Mesothelial cell of epicardium (in vitro differentiated cells): ENCODE measurements at places on chromosomes 12 and 14. TPM values are rescaled to one million over a fixed set of nuclear protein-coding genes. Genes with fewer than 3 reads are reported as not detected.
A peak's percentile ranks its signal among the peaks of the same experiment; 100 is the strongest.

The PTPRB gene
- 1.7 to 2.2 TPM (median 1.9 TPM) in 3 replicates for total RNA-seq

DNA sequence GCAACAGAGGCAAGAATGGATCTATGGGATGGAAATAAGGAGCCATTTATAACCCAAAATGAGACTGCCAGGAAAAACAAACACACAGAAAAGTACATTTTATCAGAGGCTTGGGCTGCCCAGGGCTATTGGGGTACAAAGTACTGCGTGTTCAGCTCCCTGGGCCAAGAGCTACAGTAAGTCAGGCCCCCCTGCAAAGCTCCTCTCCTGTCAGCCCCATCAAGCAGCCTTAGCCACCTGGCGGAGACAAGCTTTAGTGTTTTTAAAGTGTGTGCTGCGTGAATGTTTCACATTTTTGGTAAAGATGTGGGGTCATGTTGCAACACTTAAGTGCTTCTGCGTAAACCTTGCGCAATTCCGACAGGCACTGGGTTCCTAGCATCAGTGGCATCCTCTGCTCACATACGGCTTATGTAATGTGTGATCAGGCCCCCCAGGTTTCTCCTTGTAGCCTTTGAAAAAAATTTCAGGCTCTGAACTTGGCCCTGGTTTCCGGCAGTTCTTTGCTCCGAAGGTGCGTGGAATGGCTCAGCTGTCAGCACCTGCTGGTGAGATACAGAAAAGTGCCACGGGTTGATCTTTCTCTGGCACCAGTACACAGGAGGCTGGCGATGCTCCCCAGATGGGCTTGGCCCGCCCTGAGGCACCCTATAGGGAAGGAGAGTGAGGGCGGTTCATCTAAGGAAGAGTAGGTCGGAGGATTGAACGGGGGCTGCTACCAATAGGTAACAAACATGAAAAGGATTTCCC, 198.7 kb upstream of the EEA1 start:
- DNase-seq = no peak
- no peaks in the 10 kb centered on the region for H3K27me3 ChIP-seq
- no peak overlapping the region for H3K27ac ChIP-seq
- H3K4me3 ChIP-seq = no peak overlapping the region
- H3K36me3 ChIP-seq = no peaks in the 10 kb centered on the region
- H3K4me1 ChIP-seq = peaks cover 25% of the 10 kb centered on the region

DNA sequence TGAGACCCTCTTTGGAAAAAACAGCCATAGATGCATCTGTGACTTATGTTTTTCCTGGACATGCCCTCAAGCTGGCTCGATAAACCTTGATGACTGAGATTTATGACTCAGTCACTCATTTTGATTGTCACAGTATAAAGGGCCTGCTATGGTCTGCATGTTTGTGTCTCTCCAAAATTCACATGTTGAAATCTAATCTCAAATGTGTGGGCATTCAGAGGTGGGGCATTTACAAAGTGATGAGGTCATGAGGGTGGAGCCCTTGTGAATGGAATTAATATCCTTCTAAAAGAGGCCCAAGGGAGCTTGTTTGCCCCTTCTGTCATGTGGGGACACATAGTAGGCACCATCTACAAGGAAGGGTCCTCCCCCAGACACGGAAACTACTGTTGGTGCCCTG, 372.9 kb downstream of the APAF1 start:
- peaks cover 14% of the 10 kb centered on the region for H3K27me3 ChIP-seq
- DNase-seq = no peak
- H3K27ac ChIP-seq = no peak overlapping the region
- no peak overlapping the region for H3K4me3 ChIP-seq
- H3K36me3 ChIP-seq = no peaks in the 10 kb centered on the region

The ZNF384 gene
- total RNA-seq = 94.9 to 101 TPM (median 96.3 TPM) in 3 replicates

DNA sequence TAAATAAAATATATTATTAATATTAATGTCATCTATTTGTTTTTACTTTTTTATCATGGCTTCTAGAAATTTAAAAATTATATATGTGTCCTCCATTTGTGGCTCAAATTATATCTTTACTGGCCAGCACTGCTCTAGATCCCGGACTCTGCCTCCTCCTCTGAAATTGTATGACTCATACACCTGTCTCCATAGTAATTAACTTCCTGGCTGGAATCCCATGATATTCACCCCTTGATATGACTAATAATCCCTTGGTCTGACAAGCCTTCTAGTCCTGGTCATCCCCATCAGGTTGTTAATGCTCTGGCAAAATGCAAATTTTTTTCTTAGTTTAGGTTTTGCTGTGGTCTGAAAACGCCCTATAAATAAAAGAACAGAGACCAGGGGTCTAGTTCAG, 116.2 kb downstream of the BMP4 start:
- H3K27me3 ChIP-seq = no peaks in the 10 kb centered on the region
- DNase-seq = no peak
- H3K4me3 ChIP-seq = no peak overlapping the region
- H3K27ac ChIP-seq = no peak overlapping the region
- peaks cover 5% of the 10 kb centered on the region for H3K36me3 ChIP-seq
- H3K4me1 ChIP-seq = no peaks in the 10 kb centered on the region

The NANOG gene
- 0.32 to 0.58 TPM (median 0.42 TPM) in 3 replicates for total RNA-seq

DNA sequence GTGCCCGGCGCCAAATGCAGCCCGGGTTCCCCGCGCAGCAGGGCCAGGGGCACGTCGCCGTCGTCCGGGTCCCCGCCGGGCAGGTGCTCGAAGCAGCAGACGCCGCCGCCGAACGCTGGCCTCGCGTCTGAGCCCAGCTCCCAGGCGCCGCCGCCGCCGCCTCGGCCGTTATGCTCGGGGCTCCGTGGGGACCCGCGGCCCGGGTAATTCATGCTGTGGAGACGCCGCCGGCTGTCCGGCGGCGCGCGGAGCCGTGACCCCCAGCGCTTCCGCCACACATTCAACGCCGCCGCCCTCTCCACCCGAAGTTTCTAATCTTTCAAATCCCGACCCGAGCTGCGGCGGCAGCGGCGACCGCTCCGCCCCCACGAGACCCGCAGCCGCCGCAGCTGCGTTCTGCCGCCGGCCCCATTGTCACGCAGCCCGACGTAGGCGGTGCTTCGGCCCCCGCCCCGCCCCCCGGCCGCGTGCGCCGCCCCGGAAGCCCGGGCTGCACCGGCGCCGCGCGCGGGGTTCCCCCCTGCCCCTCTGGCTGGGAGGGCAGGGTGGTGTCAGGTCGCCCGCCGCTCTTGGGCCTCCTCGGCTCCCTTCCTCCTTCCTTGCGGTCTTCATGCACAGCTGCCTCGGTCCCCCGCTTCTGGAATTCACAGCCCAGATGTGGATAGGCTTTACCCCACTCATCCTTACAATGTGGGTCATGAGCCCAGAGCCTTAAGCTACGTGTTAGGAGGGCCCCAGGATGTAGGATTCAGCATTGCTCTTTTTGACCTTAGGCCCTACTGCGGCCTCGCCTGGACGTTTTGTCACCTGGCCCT, at the start of gene DDHD1:
TSS of gene DDHD1 (minus strand) at position 437 of the 815 bp plus-strand sequence. CDS start at position 212, 225 bp downstream.
- no peaks in the 10 kb centered on the region for H3K27me3 ChIP-seq
- peak; percentile 77 for DNase-seq
- peak within 1 kb of the TSS; percentile 94 for H3K4me3 ChIP-seq
- peaks cover 27% of the 10 kb centered on the region for H3K4me1 ChIP-seq
- peak within 1 kb of the TSS; percentile 94 for H3K27ac ChIP-seq
- no peaks in the 10 kb centered on the region for H3K36me3 ChIP-seq

- H3K4me1 ChIP-seq = no peaks in the 10 kb centered on the region
- peak overlapping the region; percentile 62 for H3K27ac ChIP-seq
- no peak for DNase-seq
- H3K27me3 ChIP-seq = no peaks in the 10 kb centered on the region
Observed at GRCh38 chr14:21203470-21204166, 47.8 kb upstream of the OR5AU1 start.

DNA sequence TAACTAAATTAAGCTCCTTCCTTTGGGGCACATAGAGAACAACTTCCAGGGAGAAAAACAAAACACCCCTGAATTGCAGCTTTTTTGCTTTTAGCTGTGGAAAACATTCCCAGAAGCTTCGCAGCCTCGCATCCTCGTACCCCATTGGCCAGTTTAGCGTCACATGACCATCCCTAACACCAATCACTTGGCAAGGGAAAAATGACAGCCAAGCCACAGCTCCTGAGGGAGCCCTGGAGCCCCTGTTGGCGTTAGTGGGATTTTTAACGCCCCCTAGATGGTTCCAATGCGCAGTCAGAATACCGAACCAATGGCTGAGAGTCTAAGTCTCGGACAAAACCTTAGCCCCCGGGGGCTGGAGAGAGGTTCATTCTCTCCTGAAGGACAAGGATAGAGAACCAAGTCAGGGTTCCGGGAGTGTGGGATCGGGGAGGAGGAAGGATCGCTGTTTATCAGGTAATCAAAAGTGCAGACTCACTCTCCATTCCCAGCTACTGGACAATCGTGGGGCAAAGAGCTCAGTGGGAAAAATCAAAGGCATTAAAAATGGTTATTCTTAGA, 135.6 kb upstream of the HIF1A start:
- H3K27me3 ChIP-seq = no peaks in the 10 kb centered on the region
- H3K27ac ChIP-seq = peak overlapping the region; percentile 23
- no peak for DNase-seq
- H3K36me3 ChIP-seq = no peaks in the 10 kb centered on the region

DNA sequence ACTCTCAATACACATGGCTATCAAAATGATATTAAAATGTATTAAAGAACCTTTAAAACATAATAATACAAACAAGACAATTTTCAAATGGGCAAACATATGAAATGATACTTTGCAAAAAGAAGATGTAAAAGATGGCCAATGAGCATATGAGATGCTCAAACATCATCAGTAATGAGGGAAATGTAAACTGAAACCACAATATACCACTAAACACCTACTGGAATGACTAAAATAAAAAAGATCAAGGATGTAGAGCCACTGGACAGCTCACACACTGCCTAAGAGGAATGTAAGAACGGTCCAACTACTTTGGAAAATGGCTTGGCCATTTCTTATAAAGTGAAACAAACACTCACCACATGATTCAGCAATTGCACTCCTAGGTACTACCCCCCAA, 97.2 kb upstream of the BBS10 start:
- DNase-seq = no peak
- peaks cover 17% of the 10 kb centered on the region for H3K36me3 ChIP-seq

DNA sequence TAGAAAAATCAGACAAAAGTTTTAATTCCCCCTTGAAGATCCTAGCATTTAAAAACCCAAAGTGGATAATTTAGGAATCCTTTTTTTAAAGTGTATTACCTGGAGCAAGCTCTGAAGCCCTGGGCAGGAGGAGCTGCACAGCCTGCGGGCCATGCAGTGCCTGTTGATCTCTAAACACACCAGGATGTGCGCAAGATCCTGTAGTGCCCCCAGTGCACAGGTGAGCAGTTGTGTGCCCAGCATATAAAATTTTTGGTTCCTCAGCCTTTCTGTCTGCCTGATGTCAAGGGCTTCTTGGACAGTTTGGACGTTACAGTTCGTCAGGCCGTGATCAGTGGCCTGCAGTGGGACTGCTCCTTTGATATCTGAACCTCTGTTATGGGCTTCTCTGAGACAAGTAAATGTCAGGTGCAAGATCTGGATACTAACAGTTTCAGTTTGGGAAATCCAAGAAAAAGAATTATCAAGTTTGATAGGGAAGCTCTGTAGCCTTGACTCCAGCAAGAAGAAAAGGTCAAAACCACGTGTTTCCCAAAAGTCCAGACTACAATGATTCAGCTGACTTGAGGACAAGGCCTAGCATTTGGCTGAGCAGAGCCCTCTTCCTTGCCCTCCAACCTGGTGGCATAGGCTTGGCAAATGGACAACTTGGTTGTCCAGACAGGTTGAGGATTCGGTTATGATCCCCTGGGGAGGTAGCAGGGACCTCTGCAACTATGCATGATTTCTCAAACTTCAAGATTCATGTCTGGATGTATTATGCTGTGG, 1.0 kb downstream of the ATXN7L3B start:
- no peak for DNase-seq
- H3K27me3 ChIP-seq = no peaks in the 10 kb centered on the region
- H3K4me1 ChIP-seq = peaks cover 52% of the 10 kb centered on the region
- H3K4me3 ChIP-seq = peak overlapping the region; percentile 92

The MYF6 gene
- total RNA-seq = 0.16 to 0.22 TPM (median 0.20 TPM) in 3 replicates

GRCh38 chr14:70887737-70888499, 19.3 kb upstream of the PCNX1 start:
- DNase-seq = no peak
- H3K4me3 ChIP-seq = no peak overlapping the region
- no peak overlapping the region for H3K27ac ChIP-seq
- H3K4me1 ChIP-seq = peaks cover 26% of the 10 kb centered on the region

- H3K4me1 ChIP-seq = no peaks in the 10 kb centered on the region
- DNase-seq = no peak
- H3K36me3 ChIP-seq = no peaks in the 10 kb centered on the region
Observed at GRCh38 chr14:85867450-85867849, 337.5 kb downstream of the FLRT2 start.
